HT-29 (cell line): ENCODE measurements at places on chromosomes 1 and 21. TPM values are rescaled to one million over a fixed set of nuclear protein-coding genes. Genes with fewer than 3 reads are reported as not detected.

Gene S100A7
- total RNA-seq = not detected in 2 replicates

Gene L1TD1
- not detected in 2 replicates for total RNA-seq

Gene LRRN2
- total RNA-seq = 0.05 TPM in 1 of 2 replicates, not detected in the other

GRCh38 chr1:204254031-204254661, 40.4 kb upstream of the GOLT1A start:
- DNase-seq = no peak
